ENCODE measurements at places on chromosomes 3 and 15.
A peak's percentile ranks its signal among the peaks of the same experiment; 100 is the strongest.

GRCh38 chr15:65833501-65834205, 35.6 kb upstream of the RAB11A start:
- no peak for DNase-seq

GRCh38 chr15:71437919-71438318, 322.6 kb downstream of the THSD4 start:
- no peak for DNase-seq

DNA sequence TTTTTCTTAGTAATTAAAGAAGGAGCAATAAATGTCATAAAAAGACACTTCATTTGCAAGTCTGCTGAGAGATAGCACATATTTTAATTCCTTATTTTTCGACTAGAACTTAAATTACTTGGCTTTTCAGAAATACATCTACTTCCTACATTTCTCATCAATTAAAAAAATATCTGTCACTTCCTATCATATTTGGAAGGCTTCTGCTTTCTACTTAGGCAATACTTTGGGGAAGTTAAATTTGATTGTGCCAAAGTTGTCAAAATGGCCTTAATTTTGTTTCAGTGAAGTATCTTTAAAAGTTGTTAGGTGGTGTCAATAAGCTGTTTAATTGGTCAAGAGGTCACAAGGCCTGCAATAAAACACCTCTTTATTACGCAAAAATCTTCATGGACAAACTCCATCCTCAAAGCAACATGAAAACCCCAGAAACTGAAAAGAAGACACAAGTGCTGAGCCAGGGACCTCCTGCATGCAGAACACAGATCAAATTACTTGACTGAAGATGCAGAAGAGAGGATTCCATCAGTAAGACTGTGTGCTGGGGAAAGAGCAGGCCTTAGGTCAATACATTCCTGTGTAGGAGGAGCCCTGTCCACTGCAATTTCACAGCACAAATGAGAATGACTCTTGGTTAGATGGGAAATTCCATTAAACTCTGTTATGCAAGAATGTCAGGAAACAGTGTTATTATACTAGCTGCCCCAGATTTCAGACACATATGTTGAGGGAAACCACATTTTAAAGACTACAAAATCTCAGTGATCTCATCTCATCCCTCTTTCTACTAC, 48.0 kb upstream of the FSTL1 start:
- no peak for DNase-seq

- no peak for DNase-seq
Observed at GRCh38 chr15:51781506-51781905, 30.1 kb downstream of the TMOD2 start.

- no peak for DNase-seq
Observed at GRCh38 chr3:158668506-158668905, 3.9 kb downstream of the LXN start.

- no peak for DNase-seq
Observed at GRCh38 chr3:180332608-180333007, 269.4 kb upstream of the TTC14 start.

GRCh38 chr3:63015614-63016309, 140.5 kb upstream of the CADPS start:
- peak; percentile 3 for DNase-seq

DNA sequence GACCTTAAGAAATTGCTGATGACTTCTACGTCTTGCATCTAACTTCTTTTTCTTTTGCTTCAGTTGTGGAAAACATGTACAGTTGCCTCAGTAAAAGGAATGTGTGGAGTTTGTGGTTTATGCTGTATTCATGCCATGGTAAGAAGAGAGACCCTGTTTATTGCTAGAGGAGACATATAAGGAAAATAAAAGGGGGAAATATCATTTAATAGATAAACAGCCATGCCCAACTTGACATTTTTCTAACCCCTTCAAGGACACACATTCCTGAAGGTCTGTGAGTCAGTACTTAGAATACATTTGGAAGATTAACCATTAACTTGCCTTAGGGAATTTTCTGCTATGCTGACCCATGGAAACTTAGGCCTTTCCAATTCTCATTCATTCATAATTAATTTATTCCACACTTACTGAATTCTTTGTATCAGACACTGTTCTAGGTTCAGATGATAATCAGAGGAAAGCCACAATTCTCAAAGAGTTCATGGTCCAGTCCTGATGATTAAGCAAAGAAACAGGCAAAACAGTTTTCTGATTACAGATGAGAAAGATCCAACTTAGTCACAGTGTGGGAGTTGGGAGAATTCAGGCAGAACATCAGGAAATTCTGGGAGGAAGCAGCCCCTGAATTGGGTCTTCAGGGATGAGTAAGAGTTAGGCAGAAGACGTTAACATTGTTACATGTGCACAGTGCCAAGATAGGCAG, 329.8 kb upstream of the RASGRP1 start:
- no peak for DNase-seq

- no peak for DNase-seq
Observed at GRCh38 chr3:122219242-122219872, 35.9 kb downstream of the CASR start.

- no peak for DNase-seq
Observed at GRCh38 chr3:31232055-31233025, 300.4 kb upstream of the STT3B start.

GRCh38 chr3:23253214-23253613, 50.1 kb downstream of the UBE2E2 start:
- DNase-seq = no peak

DNA sequence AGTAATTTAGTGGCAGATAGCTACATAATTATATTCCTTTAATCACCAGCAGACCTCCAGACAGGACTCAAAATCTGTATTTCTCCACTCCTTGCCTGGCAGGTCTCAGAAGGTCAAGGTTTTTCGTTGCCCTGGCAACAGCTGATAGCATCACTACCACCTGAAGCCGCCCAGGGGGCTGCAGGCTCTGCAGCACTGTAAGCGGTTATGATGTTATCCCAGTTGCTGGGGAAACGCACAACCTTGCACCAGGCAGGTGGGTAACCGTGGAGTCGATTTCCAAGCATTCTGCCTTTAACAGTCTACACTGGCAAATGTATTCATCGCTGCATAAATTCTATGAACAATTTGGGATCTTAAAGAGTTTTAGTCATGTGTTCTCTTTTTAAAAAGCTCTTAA, 756.3 kb downstream of the NTRK3 start:
- no peak for DNase-seq

DNA sequence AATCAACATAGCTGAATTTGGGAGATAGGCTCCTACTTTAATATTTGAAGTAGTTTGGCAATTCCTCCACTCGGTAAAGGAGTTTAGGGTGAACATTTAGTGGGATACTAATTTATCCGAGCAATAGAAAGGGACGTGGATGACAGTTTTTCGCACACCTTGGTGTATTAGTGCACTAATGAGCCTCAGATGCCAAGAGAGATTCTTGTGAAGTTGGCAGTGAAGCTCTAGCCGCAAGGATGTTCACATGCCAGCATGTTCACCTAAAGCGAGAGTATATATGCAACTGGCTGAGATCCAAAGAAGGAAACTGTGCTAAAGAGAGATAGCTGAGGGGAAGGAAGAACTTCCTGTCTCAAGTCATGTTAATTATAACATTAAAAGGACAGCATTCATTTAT, 58.5 kb downstream of the TGFBR2 start:
- DNase-seq = no peak
